ENCODE measurements at places on chromosomes 4 and X. TPM values are rescaled to one million over a fixed set of nuclear protein-coding genes. Genes with fewer than 3 reads are reported as not detected.

DNA sequence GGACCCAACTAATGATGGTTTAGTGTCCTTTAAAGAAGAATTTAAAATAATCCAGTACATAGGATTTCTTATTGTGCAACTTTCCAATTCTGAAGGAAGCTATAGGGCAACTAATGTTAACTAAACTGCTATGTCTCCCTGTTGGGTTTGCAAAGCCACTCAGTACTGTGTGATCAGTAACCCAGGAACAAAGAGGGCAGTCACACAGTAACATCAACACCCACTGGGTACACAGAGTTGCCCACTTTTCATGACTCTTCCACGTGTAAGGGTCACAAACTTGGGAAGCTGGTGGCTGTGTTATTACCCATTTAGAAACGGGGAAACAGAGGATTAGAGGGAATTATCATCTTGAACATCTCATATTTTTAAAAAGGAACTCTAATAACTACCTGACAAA, 555.0 kb upstream of the DIPK2B start:
- ATAC-seq, result no peak

DNA sequence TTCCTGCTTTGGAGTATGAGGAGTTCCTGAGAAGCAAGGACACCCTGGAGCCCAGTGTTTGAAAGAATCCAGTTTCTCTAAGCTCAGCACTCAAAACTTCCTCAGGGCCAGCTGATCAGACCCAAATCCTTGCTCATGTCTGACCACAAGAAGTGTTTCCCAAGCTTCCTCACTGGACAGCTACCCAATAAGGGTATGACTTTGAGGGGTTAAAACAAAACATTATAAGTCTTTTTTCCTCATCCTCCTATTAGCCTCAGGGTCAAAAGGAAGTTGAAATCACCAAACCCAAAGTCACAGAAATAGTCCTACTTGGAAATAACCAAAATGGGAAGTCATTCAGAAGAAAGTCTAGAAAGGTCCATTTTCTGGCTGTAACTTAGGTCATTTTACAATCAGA, 13.7 kb downstream of the ZBTB33 start:
- ATAC-seq, result no peak

DNA sequence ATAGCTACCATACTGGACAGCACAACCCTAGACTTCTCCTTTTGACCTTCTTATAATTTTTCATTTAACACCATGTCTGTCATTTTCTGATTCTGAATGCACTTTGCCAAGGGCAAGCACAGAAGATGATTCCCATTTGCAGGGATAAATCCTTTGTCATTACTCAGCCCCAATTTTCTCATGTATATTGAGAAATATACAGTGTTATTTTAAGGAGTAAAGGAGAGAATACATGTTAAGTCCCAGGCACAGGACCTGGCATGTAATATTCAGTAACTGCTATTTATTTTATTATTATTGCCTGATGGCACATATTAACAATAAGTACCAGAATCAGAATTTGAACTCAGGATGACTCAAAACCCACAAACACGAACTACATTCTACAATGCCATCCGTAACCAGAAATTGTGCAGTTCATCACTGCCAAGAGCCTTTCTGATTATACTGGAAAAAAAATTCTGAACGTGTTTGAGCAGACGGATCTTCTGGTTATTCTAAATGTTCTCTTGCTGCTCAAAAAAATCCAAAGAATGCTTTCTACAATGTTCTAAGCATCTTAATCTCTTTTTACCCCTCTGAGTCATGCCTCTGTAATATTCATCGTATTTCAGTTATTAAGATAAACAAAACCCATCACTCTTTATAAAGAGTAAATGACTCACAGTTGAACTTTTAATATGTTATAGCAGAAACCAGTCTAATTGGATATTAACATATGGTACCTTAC, 170.0 kb downstream of the MID1 start:
- ATAC-seq, result no peak

- ATAC-seq, result no peak
These were observed 727.6 kb upstream of the MAGEB2 start for GRCh38 chrX:29487714-29488113.

GRCh38 chrX:19776753-19777152, 110.6 kb downstream of the SH3KBP1 start:
- ATAC-seq, result no peak

DNA sequence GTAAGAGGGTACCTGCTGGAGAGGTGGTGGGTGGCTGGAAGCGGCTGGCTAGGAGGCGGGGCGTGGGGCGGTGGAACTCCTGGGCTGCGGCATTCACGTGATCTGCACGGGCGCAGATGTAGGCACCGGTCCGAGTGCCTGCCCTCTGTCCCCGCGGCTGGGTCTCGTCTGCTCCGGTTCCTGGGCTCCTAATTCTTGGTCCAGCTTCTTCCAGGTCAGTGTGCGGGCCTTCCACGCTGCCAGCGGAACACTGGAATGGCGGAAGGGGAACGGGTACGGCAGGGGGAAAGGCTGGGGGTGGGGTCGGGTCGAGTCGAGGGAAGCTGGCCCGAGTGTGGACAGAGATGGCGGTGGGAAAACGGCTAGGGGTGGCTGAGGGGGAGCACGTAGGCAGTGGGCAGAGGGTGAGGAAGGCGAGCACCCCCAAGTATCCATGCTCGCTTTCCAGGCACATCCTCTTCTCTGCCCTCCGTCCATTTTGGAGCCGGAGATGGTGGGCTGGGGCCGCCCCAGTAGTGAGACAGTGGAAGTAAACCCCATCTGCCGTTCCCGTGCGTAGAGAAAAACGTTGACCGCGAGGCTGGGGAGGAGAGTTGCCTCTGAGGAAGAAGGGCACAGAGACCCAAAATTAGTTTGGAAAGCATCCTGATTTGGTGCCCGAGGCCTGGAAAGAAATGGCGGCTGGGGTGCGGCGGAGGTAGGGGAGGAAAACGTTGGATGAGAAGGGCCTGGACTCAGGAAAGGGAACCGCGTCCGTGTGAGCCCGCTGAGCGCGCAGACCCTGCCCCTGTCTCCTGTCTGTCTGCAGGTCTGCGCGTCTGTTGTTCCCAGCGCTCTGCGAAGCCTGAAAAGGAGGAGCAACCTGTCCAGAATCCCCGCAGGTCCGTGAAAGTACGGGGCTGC, at the start of gene TCEAL4:
Gene TCEAL4, plus strand, starts transcription at position 105 of the 903 bp plus-strand sequence. CDS start 1,161 bp downstream, outside the sequence.
- peak; percentile 88 for ATAC-seq

The PDE6B gene
- 1.2 TPM for total RNA-seq

The TRAM1L1 gene
- 1.7 TPM for total RNA-seq
